ENCODE measurements at places on chromosomes 3 and 15.

GRCh38 chr3:38565339-38566214 lies 69.4 kb downstream of the EXOG start:
- no peak for DNase-seq

DNA sequence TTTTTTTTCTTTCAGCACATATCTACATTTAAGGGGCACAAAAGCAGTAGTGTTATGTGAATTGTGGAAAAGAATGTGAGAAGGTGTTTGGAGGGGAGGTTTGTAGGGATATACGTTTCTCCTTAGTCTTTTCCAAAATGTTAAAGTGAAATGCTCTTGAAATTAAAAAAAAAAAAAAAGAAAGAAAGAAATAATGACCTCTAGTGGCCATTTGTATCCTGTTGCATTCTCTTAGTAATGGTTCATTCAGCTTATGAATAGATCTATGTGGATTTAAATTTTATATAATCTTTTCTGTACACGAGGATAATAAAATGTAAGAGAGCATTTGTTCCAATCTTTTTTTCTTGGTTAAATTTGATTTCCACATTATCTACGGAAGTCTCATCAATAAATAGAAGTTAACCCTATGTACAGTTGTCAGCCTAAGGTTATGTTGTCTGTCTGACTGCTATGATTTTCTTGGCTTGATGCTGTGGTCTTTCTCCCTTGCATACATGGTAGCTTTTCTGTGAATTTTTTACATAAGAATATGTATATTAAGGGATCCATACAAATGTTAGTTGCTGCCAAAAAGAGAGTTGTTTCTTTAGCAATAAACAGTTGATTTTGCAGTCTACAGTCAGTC lies 1.7 kb downstream of the P2RY13 start:
- peak; percentile 49 for DNase-seq

GRCh38 chr3:158313338-158313927 lies 203.5 kb downstream of the RSRC1 start:
- peak; percentile 51 for DNase-seq

GRCh38 chr15:82549199-82549665 lies 9.0 kb upstream of the RPS17 start:
- no peak for DNase-seq

GRCh38 chr3:4821338-4821737 lies 157.9 kb upstream of the BHLHE40 start:
- no peak for DNase-seq

DNA sequence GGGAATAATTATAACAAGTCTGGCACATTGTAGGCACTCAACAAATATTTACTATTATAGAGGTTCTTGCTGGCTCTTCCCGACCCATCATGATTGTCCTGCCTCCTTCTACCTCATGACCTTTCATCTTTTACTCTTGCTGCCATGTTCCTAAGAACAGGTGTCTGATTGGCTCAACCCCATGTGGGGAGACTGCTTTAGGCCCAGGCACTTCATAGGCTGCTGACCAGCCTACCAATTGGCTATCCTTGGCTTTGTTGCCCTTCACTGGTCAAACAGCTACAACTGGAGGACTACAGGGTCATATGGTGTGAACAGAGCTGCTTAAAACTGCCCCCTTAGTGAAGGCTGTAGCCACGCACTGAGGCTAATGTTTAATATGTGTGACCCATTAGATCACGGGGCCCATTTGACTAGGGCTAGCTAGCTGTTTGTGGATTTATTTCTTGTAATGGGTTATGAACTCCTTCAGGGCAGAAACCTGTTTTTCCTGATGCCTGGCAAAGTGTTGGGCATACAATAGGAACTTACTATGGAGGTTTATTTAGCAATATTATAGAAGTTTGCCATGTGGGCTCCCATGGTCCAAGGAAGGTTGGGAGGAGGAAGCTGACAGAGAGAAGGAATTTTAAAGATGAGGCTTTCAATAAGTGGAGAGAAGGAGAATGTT lies 239.9 kb upstream of the TBC1D5 start:
- DNase-seq, result no peak

Measured in suppressor macrophage treated with lipopolysaccharide for 4 hours (primary cell).